OCI-M1 (cell line): ENCODE measurements at places on chromosomes 13 and 19.

GRCh38 chr13:43157796-43158195, 134.4 kb downstream of the DNAJC15 start:
- DNase-seq, result no peak

GRCh38 chr19:33247441-33247819, 21.8 kb upstream of the SLC7A10 start:
- no peak for DNase-seq

- DNase-seq, result peak; percentile 62
Measured at GRCh38 chr13:32047088-32047487, 15.5 kb downstream of the FRY start.

- no peak for DNase-seq
Measured at GRCh38 chr19:18119717-18120105, 22.1 kb downstream of the MAST3 start.

GRCh38 chr19:30999726-31000125, 349.5 kb downstream of the TSHZ3 start:
- DNase-seq, result no peak

DNA sequence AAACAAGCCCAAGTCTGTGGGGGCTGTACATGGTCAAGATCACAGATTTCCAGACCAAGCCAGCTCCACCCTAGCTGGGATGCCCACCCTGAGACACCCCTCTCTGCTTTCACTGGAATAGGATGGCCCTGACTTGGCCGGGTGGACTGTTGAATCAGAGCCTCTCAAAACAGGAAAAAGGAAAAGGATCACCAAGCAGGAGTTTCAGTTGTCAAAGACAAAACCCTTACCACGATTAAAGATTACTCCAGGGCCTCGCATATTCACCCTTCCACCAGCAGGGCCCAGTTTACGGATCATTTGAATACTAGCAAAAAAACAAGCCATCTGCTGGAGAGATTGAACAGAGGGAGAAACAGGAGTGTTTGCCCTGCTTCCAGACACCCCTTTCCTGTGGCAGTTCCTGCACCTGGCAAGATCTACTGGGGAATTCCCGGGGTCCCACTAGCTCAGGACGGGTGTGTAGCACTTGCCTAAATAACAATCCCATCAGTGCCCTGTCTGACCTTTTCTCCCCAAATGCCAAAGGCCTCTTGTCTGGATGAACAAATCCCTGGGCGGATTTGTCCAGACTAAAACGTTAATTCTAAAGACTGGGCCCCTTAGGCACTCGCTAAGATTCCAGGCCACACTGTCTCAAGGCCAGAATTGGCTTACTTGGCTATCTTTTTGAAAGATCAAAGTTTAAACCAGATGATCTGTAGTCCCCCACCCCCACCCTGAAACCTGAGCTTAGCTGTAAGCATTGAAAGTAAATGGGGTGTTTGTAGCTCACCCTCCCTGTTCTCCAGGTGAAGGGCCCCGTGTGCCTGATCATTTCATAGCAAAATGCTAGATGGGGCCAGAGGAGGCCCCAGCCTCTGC, 38.4 kb downstream of the ACTN4 start:
- peak; percentile 76 for DNase-seq
